ENCODE measurements at places on chromosomes 13 and 19.

GRCh38 chr19:5132206-5132560 is 163.3 kb downstream of the KDM4B start:
- DNase-seq = no peak

DNA sequence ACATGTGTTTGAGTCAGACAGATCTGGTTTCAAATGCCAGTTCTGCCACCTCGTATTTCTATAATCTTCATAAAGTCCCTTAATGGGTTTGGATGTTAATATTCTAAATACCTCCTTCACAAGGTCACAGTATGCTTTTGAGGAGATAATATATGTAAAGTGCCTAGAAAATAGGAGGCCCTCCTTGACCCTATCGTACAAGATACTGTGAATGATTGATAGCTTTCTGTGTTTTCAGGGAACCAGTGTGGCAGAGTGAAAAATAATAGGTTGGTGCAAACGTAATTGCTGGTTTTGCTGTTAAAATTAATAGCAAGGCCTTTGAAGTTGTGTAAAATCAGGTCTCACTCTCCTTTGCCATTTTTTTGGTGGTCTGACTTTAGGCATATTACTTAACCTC is 77.5 kb upstream of the SCEL start:
- no peak for DNase-seq

DNA sequence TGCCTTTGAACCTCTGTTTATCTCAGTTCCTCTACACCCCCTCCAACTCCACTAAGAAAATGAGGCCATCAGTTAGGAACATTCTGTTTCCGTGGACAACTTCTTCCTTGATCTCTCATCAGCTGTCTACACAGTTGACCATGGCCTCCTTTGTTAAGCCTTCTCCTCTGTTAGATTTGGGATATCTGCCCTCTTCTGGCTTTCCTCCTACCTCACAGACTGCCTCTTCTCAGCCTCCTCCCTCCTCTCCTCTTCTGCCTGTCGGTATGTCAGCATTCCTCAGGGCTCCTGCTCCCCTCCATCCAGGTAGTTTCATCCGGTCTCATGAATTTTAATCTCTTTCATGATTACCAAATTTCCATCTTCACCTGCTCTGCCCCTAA is 454.9 kb downstream of the FOXO1 start:
- DNase-seq = no peak

GRCh38 chr19:7618348-7618747 is 11.0 kb downstream of the XAB2 start:
- no peak for DNase-seq

DNA sequence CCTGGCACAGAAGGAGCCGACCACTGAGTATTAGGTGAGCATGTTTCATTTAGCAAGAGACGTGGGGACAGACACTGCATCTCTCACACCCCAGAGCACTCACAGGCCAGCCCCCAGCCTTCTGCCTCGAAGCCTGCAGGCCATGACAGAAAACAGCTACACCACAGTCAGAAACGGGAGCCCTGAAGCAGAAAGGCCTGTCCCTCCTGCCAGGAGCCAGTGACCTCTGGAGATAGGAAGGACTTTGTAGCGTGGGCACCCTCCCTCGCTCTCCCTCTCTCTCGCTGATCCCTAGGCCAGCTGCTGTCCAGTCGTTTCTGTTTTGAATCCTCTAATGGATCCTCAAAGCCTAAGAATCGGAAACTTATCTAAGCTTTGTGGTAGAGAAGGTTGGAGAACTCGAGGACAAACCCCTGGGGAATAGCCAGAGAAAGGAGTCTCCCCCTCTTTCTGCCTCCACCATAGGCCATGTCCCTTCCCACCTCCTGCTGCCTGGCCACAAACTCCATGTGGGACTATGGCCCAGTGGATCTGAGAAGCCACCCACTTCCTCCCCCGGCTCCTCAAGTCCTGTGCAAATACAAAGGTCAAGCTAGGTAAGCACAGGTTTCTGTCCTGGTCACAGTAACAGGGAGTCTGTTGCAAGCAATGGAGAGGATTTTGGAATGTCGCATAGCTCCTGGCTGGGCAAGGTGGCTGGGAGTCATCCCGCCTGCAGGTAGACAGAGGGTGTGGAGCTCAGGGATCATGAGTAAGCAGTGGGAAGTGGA is 95.1 kb downstream of the NUFIP1 start:
- DNase-seq = no peak

- DNase-seq = no peak
Observed at GRCh38 chr19:49224879-49225278, 67.3 kb downstream of the TRPM4 start.

DNA sequence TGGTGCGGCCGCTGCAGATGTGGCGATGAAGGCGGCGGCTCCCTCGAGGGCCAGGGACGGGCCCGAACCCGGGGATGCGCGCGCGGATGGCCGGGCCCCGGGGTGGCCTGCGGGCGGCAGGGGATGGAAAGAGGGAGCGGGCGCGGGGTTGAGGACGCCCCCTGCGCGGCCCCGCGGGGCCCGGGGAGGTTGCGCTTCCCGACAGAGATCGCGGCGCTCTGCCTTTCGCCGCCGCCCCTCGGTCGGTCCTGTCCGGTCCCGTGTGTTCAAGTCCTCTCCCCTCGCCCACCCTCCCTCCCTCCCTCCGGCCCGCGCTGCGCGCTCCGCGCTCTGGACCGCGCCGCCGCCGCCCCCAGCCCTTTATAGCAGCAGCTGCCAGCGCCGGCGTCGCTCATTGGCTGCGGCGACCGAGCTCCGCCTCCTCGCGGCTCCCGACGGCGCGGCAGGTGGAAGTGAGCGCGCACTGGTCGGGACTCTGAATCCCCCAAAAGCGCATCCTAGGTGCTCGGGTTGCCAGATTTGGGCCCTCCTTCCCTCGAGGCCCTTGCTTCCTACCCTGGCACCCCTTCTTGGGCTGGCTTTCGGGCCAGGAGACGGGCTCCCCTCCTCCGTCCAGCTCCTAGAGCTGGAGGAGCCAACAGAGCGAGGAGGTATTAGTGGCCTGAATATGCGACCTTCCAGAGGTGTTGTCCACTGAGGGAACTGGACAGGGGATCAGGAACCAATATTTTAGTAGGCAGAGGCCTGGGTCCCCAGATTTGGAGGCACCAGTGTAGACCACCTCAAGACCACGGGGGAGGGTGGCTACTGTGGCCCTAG is at the start of gene ELAVL3:
Gene ELAVL3 (minus strand): TSS at position 332 of the 819 bp plus-strand sequence. CDS start 438 bp downstream, outside the sequence.
- no peak for DNase-seq

DNA sequence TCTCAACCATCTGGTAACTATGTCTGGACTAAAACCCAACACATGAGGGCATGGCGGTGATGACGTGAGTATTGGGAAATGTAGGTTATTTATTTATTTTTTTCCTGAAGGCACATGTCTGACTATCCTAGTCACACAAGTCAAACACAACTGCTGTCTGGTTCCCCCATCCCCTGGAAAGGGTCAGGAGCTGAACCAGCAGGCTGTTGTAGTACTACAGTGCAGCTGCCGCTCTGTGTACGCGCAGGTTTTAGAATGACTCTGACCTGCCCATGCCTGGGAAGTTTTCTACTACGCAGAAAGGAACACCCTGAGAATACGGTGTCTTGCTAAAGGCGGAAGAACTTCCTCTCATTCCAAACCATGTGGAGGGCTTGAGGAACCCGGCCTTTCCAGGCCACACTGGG is 1.2 kb downstream of the SLC7A1 start:
- no peak for DNase-seq

DNA sequence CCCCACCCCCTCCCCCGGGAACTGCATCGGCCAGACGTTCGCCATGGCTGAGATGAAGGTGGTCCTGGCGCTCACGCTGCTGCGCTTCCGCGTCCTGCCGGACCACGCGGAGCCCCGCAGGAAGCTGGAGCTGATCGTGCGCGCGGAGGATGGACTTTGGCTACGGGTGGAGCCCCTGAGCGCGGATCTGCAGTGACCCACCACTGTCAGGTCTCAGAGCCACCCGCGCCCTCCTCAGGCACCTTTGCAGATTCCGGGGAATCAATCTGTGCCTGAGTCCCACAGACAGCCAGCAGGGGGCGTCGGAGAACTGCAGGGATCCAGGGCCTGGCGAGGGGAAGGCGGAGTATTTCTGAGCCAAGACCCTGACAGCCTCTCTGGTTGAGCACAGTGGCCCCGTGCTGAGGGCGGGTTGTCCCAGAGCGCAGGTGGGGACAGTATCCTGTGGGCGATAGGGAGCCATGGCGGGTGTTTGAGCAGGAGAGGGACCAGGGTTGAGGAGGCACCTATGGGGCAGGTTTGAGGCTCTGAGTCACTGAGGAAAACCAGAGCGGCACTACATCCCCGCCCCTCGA is 30.4 kb upstream of the CYP4F8 start:
- DNase-seq = no peak

DNA sequence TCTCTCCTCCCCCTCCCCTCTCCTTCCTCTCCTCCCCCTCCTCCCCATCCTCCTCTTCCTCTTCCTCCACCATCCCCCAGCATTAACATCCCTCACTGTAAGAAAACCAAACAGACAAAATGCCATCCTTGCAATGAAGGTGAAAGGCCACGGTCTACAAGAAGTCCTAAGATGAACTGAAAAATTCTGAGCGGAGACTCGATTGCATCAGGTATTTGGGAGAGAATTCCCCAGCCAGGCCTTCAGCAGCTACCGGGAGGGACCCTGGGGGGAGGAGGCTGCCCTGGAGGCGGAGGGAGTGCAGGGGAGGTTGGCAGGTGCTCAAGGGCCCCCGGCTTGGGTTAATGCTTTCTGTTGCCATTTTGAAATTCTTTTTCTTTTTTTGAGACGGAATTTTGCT is 10.1 kb upstream of the TIMM44 start:
- DNase-seq = no peak

GRCh38 chr19:18725841-18726770 is 42.6 kb downstream of the CRTC1 start:
- no peak for DNase-seq

- DNase-seq = no peak
Observed at GRCh38 chr19:54407780-54408179, 7.5 kb upstream of the TTYH1 start.

- peak; percentile 65 for DNase-seq
Observed at GRCh38 chr19:2578391-2578890, 102.5 kb downstream of the GADD45B start.

- DNase-seq = no peak
Observed at GRCh38 chr13:44908266-44908665, 81.0 kb downstream of the NUFIP1 start.

DNA sequence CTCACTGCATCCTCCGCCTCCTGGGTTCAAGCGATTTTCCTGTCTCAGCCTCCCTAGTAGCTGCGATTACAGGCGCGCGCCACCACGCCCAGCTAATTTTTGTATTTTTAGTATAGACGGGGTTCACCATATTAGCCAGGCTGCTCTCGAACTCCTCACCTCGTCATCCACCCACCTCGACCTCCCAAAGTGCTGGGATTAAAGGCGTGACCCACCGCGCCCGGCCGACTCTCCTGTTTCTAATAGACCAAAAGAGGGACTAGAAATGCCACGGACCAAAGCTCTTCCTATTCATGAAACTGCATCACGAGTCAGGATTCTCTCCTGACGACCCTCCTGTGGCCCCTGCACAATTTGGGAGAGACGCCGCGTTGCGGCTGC is 563 bp downstream of the ZNF43 start:
- no peak for DNase-seq
